ENCODE measurements at places on chromosomes 12 and 14. TPM values are rescaled to one million over a fixed set of nuclear protein-coding genes. Genes with fewer than 3 reads are reported as not detected.
A peak's percentile ranks its signal among the peaks of the same experiment; 100 is the strongest.

DNA sequence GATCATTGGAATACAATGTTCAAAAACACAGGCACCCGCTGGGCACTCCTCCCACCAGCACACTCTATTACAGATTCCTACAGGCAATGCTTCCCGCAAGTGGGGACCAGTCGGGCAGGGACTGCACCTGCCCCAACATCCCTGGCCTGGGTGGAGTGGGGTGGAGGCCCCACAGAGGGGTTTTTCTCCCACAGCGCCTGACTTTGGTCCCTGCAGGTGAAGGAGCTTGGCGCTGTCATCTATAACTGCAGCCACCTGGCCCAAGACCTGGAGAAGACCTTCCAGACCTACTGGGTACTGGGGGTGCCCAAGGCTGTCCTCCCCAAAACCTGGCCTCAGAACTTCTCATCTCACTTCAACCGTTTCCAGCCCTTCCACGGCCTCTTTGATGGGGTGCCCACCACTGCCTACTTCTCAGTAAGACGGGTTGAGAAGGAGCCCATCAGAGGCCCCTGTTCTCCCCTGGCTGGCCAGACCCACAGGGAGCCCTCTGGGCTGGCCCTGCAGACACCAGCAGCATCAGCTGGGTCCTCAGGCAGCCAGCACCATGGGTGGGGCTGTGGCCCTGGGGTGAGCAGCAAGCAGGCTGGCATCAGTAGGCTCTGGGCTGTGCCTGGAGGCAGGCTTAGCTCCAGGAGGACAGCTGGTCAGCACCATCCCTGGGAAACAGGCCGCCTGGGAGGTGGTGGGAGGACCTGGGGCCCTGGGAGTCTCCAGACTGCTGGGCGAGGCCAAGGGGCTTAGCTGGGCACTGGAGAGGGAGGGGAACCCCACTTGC lies 6.0 kb downstream of the PLD4 start:
- DNase-seq, result no peak

DNA sequence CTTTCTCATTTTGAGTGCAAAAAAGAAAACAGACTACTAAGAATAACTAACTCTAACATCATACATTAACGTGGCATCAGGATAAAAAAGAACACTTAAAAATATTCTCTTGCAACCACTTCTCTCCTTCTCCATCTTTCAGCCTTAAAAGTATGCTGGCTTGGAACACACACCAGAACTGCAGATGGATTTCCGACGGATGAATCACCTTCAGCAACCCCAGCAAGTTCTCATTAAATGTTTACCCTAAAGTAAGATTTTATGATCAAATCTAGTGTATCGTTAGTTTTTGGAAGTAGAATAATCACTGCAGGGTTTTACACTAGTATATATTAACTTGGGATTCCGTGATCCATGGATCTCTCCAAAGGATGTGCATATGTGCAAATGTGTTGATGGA lies 1.2 kb downstream of the NEK9 start:
- no peak for DNase-seq

Gene CACNB3
- 6.0 TPM for total RNA-seq

Gene MGP
- 369 TPM for total RNA-seq

DNA sequence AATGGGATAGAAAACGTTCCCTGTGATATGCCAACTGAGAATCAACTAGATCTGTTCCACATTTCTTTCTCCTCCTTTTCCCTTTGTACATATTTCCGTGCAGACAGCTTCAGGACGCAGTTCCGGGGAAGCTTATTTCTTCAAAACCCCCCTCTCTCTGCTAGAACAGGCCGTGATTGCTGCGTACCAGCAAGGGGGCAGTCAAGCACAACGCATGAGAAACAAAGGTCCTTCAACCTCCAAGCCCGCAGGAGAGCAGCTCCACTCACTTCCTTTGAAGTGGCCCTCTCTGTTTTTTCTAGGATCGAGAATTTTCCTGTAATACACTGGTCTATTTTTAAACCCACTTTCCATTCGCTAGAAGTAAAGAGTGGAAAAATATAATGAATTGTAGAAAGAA lies 80.8 kb downstream of the ZNF664 start:
- DNase-seq, result no peak

Gene PLXNC1
- 3.0 TPM for total RNA-seq

GRCh38 chr12:130044991-130045621 lies 117.2 kb upstream of the FZD10 start:
- no peak for DNase-seq

- no peak for DNase-seq
Observed at GRCh38 chr12:100984796-100985195, 190.2 kb downstream of the ANO4 start.

DNA sequence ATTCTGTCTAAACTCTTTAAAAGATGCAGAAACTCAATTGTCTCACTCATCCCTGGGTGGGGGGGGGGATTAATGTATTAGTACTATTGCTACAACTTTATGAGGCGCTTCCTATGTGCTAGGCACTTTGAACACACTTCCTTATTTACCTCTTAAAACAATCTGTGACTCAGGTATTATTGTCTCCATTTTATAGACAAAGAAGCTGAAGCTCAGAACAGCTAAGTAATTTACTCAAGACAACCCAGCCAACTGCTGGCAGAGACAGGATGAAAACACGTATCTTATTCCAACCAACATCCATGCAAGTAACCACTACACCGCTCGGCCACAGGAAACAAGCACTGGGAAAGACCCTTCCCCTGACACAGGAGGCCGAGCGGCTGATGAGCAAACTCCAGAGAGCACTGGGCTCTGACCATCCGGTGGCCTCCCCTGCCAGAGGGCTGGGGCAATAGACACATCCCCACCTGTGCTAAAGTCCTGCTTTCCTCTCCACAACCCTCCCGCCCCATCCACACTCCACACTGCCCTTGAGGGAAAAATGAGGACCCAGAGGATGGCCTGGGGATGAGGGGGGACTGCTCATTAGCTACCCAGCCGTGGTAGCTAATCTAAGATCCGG lies 244.2 kb downstream of the DPF3 start:
- DNase-seq, result no peak

DNA sequence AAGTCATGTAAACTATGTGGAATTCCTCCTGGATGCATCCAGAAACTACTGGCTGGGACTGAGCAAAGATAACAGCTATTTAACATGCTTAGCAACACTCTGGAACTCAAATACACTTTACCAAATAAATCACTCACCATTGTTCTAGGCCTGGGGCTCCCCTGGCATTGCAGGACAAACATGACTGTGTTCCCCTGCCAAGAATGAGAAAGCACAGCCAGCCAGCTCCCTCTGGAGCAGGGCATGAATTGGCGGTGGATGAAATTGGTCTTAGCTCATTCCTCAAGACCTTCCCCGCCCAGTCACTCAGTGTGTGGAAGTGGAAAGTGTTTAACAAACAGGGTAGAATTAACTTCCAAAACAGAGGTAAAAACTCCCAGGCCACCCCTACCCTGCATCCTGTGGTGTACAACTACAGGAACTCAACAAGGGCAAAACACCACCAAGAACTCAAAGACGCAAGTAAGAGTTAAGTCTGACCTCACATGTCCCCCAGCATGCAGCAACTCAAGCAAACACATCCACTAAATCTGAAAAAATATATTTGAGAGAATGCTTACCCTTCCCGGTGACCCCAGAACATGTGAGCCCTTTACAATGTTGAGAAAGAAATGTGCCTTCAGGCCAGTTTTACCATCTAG lies 58.4 kb upstream of the BDKRB2 start:
- no peak for DNase-seq

GRCh38 chr12:62370189-62370588 lies 96.4 kb upstream of the MON2 start:
- DNase-seq, result no peak

DNA sequence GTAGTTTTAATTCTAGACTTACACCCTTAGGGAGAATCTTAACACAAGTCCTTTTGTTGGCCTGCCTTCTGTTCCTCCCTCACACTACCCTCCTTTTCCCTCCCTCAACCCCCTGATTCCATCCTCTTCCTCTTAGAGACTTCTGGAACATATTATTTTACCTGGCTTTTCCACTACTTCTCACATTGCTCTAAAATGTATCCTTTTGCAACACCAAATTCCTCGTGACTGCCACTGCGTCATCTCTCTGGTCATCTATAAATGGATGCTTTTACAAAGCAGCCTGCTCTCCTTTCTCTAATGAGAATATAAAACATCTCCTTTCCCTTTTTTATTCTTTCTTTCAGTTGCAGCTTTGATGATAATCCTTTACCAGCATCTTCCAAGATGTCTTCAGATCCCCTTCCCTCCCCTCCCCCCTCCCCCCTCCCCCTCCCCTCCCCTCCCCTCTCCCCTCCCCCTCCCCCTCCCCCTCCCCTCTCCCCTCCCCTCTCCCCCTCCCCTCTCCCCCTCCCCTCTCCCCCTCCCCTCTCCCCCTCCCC lies 93.6 kb downstream of the DIP2B start:
- DNase-seq, result no peak

Gene BCL11B
- 0.14 TPM for total RNA-seq

Gene CLEC9A
- not detected for total RNA-seq

Gene MED13L
- 59.8 TPM for total RNA-seq

GRCh38 chr14:101732118-101732517 lies 29.4 kb upstream of the PPP2R5C start:
- DNase-seq, result no peak

- DNase-seq, result no peak
Observed at GRCh38 chr14:50758945-50759344, 72.0 kb downstream of the NIN start.

DNA sequence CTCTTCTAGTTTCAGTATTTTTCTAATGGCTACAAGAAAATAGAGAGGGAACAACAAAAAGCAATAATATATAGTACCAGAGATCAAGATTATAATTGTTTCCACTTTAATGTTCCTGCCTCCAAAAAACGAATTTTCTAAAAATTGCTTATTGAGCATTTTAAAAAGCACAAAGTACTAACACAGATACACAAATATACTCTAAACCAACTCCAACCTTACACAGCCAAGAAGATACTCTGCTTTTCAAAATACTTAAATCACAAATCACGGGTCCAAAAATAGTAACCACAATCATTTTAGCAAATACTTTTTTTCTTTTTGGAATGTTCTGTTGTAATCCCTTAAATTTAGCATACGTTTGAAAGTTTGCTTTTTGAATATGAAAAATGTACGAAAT lies 2.0 kb downstream of the YAF2 start:
- no peak for DNase-seq

Gene CLEC6A
- total RNA-seq, result not detected

Gene COCH
- total RNA-seq, result 0.43 TPM

- no peak for DNase-seq
Observed at GRCh38 chr14:75247286-75247922, 31.2 kb upstream of the FOS start.

Gene CLEC7A
- 3.1 TPM for total RNA-seq

GRCh38 chr12:57088354-57089270 lies at the start of gene NAB2:
TSS of gene NAB2 (plus strand) at chr12:57089114. CDS start at chr12:57089272, 158 bp downstream.
- peak; percentile 99 for DNase-seq

DNA sequence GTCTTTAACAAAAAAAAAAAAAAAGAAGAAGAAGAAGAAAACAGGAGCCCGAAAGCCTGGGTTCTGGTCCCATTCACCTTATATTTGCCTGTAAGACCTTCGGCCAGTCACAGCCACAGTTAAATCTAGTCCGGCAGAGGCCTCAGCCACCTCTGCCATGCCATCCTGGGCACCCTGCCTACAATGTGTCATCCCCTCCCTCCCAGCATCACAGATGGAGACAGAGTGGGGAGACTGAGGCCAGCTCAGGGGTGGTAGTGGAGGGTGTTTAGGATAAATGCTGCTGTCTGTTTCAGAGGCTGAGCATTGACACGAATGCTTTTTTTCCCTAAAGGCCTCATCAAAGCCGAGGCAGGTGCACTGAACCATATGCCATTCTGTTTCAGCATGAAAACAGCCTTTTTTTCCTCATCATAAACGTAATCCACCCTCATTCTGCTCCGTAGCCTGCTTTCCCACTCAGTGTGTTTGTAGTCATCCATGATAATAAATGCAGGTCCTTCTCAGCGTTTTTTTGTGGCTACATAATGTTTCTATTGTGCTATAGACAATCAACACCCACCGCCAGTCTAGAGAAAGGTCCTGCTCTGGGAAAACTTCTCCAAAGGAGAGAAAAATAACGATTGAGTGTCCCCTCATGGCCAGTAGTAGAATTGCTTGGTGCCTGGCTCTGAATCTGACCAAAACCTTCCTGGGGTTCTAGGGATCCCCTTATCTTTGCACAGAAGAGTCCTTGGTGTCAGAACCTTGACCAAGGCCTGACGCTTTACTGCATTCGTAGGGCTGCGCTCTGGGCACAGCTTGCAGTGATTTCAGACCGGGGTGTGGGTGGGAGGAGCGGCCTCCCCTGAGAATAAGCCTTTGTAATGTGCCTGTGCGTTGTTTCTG lies 41.1 kb upstream of the TSPAN9 start:
- DNase-seq, result peak; percentile 45

- no peak for DNase-seq
Observed at GRCh38 chr14:37698840-37699777, 103.7 kb downstream of the TTC6 start.

DNA sequence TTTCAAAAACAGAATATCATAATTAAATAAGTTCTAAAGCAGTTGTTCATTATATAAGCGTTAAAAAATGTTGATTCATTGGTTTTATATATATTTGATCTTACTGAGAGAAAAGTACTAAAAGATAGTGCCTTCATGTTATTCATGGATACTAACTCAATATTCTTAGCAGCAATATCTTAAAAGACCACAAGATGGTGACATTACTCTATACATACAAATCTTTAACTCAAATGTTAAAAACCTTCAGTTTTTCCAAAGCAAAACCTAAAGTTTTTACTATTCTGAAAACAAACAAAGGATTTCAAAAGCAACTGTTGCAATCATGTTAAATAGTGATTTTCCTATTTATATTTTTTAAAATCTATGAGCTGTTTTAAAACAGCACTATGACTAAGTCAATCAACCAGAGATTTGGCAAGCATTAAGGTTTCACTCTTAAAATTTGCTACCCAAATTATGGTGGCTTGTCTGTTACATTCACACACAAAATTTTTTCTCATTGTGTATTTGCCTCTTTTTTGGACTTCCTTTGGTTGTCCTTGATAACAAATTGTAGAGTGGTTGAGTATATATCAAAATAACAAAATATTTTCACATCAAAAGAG lies 50.1 kb upstream of the RERGL start:
- no peak for DNase-seq

Gene KRT78
- not detected for total RNA-seq

DNA sequence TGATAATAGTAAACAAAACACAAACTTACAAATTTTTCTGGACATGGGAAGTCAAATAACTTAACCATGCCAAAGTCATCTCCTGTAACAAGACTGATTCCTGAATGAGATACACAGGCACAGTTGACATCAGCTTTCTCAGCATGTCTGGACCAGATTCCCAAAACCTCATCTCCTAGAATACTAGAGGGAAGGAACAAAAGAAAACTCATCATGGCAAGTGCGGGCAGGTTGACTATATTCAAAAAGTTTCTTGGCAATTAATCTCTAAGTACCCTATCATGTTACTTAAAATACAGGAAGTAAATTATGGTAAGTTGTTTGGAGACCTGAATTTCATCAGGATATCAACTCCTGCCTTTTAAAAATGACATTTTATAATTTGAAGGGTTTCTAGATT lies 53.9 kb downstream of the ZC3H14 start:
- DNase-seq, result no peak

- DNase-seq, result no peak
Observed at GRCh38 chr12:68037616-68038255, 48.5 kb downstream of the IFNG-AS1 start.

Measured in Right ventricle myocardium inferior (tissue), 1 donor.